NCI-H526 (cell line): ENCODE measurements at places on chromosomes 11 and 22.

GRCh38 chr22:36027935-36028645 is 534 bp downstream of the RBFOX2 start:
- peak; percentile 75 for DNase-seq

GRCh38 chr22:38959590-38959989 is 2.2 kb downstream of the APOBEC3A start:
- DNase-seq: no peak

- DNase-seq: no peak
These were observed 941.8 kb downstream of the BRD1 start for GRCh38 chr22:48885919-48886305.

GRCh38 chr11:17763703-17764102 is 29.1 kb downstream of the KCNC1 start:
- DNase-seq: no peak

DNA sequence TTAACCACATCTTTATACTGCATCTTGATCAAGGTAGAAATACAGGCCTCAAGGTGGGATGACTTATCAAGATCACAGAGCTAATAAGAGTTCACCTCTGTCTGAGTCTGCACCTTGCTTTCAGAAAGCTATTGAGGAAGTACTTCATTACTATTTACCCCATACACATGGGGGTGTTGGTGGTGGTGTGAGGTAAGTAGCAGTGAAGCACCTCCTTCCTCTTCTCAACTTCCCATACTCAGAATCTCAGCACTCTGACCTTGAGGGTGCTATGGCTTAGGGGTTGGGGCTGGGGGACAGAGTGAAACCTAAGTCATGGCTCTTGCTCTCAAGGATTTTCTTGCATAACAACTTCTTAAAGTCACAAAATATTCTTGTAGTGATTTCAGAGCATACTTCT is 56.9 kb downstream of the ME3 start:
- DNase-seq: no peak

DNA sequence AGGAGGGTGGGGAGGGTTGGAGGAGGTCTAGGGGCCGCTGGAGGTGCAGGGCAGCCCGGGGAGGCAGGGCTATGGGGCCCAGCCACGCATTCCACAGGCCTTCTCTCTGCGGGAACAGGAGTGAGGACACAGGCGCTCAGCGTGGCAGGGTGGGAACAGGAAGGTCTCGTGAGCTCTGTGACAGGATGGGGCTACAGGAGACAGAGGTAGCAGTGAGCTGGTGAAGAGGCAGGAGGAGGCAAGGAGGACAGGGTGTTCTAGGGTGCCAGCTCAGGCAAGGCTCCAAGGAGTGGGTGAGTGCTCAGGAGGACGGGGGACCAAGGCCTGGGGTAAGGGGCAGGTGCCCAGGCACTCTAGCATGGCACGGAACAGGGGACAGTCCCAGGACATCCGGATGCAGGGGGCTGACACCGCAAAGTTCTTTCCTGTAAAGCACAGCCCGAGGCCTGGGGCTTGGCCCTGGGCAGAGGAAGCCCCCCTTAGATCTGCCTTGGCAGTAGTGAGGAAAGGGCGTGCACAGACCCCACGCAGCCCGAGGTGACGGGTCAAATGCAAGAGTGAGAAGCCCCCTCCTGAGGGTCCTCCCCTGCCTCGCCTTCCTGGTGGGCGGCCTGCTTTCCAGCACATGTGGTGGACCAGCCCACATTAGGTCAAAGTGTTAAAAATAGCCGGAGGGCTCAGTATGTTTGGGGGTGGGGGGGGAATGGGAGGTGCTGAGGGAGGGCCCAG is 4.7 kb upstream of the NEAT1 start:
- DNase-seq: peak; percentile 46

GRCh38 chr11:17405232-17406005 is 17.0 kb upstream of the KCNJ11 start:
- no peak for DNase-seq

DNA sequence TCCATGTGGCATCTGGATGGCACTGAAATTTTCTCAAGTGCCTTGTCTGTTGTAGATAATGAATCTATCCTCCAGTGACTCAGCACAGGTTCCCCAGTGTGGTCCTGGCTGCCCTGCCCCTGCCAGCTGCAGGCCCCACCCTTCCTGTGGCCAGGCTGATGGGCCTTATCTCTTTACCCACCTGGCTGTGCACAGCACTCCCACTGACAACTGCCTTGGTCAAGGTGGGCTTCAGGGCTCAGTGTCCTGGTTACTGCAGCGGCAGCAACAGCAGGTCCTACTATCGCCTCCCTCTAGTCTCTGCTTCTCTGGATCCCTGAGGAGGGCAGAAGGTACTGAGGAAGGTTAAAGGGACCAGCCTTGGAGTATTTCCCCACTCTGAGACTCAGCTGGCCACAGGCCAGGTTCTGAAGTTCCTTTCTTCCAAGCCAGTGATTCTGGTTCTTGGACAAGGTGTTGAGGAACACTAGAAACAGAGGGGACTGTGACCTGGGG is 3.1 kb downstream of the HMBS start:
- no peak for DNase-seq

GRCh38 chr11:111540114-111540936 is at the start of gene LAYN:
Gene LAYN (plus strand): TSS chr11:111540720. CDS start chr11:111540844, 124 bp downstream.
- no peak for DNase-seq

DNA sequence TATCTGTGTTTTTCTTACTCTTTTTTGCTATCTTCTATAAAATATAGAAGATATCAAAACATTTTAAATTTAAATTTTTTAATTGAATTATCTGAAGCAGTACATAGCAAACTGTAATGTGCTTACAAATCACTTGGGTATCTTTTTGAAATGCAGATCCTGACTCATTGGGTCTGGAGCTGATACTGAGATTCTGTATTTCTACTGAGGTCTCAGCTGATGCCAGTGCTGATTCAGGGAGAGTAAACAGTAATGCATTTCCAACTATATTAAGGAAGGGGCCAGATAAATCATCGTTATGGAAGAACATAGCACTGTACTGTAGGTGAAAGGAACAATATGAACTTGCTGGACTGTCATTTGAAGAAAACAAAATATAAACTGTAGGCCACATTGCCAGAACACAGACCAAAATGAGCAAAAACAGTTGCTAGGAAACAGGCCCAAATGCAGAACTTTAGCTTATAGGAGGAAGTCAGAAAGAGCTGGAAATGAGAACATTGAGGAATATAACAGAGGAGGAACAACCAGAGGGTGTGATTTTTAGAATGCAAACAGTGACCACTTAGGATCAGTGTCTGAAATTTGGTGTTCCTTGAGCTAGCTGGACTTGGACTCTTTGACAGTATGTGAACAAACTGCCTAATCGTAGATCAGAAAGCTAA is 3.3 kb downstream of the ARL14EP start:
- DNase-seq: no peak

DNA sequence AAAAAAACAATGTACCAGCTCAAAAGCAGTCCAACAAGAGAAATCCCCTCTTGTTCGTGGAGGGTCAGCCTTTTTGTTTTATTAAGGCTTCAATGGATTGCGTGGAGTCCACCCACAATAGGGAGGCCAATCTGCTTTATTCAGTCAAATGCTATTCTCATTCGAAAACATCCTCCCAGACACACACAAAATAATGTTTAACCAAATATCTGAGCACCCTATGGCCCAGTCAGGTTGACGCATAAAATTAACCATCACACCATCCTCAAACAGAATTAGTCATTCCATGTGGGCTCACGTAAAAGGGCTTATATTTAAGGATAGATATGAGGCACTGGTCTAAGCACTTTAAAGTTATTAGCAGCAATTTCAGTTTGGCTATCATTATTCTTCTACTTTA is 58.9 kb upstream of the DEUP1 start:
- no peak for DNase-seq

DNA sequence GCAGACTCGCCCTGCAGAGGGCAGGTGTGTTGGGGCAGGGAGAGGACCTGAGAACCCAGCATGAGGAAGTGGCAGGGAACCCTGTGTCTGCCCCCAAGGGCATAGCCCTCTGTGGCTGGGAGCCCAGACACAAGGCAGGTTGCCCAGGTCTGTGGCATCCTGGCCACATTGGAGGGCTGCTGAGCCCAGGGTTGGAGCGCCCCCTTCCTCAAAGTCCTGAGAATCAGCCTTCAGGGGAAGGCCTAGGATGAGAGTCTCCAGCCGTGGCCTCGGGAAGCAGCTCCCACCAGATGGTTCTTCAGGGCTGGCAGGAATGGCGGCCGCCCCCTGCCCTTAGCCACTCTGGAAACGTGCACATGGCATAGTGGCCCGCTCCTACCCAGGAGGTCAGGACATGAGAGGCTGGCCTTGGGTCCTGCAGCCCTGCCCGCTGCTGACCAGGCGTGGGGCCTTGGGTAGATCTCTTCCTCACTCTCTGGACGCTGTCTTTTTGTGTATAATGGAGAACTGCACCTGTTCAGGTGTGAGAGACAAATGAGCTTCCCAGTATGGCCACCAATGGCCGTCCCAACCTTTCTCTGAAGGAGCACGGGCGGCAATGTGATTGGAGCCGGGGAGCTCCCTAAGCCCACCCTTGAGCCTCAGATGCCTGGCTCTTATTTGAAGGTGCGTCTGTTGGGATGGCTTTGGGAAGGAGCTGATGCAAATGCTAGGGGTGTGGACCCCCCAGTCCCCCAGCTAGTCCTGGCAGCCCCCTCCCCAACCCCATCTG is 4.6 kb upstream of the CDC42BPG start:
- peak; percentile 57 for DNase-seq

DNA sequence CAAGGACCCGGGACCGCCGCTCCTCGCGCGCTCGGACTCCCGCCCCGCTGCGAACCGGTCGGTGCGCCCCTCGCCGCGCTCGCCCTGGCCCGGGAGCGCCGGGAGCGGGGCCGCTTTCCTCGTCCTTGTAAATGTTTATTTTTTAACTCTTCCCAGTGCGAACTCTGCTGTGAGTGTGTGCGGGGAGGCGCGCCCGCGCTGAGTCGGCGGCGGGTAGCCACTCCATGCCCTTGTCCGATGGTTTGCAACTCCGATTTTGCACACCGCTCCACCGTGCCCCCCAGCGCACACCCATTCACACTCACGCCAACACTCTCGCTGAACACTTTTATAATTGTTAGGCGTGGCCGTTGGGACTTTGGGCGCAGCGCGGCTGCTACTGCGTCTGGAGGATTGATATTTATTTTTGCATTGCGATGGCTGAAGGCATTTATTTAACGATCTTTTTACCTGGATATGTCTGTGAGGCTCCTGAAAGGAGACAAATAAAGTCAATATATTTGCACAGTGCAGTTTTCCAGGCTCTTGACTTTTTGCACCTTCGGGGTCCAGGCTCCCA is 1.0 kb downstream of the C11orf96 start:
- peak; percentile 40 for DNase-seq

DNA sequence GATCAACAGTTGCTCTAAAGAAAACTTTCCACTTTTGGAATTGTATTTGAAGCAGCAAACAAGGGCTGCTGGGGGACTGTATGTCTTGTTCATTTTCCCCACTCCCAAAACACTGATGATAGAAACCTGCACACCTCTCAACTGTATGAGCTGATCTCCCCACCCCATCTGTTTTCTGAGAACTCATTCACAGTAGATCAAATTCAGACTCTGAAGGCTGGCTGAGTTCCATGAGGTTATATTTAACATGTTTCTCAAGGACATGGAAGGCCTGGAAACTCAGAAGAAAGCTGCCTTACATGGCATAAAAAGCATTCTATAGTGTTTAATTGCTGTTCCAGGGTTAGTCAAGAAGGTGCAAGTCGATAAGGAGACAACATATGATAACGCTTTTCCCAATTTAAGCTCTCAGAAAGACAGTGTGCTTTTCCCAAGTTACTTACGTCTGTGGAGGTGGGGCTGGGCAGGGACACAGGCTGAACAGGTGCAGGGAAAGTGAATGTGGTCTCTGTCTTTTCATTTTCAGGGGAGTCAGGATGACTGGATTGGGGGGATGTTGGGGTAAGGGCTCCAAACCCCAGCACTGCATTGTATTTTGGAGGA is 23.0 kb downstream of the LARGE2 start:
- DNase-seq: no peak

GRCh38 chr22:47586038-47586437 is 823.6 kb downstream of the TBC1D22A start:
- no peak for DNase-seq

DNA sequence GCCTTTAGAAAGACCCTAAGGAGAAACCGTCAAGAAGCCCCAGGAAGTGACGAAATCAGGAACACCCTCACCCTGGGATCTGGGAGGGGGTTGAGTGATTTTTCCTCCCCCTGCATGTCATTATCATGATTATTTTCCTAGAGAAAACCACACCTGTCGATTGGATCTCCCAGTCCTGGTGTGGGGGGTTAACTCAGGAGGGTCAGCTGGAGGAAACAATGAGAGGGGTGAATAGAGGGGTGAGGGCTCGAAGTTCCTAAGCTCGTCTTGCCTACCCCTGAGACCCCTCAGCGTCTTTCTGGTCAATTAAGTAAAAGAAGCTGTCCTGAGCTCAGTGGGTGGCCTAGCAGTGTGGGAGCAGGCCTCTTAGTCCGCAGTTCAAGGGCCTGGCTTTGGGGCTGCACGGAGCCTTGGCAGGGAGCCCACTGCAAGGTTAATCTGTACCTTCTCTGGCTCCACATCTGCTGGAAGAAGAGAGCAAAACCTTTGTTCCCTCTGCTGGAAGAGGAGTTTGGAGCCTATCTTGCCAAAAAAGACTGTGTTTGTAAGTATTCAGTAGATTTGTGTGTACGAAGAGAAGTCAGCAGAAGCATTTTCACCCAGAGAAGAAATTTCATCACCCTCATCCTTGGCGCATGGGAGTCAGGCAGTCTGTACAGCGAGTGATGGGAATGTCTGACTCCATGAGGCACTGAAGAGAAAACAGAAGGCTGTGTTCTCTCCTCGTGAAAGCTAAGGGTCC is 34.2 kb upstream of the FTH1 start:
- DNase-seq: no peak

GRCh38 chr11:81004576-81004975 is 1563.7 kb upstream of the TENM4 start:
- DNase-seq: no peak

GRCh38 chr11:124844664-124845079 is 20.6 kb upstream of the ROBO3 start:
- DNase-seq: no peak

DNA sequence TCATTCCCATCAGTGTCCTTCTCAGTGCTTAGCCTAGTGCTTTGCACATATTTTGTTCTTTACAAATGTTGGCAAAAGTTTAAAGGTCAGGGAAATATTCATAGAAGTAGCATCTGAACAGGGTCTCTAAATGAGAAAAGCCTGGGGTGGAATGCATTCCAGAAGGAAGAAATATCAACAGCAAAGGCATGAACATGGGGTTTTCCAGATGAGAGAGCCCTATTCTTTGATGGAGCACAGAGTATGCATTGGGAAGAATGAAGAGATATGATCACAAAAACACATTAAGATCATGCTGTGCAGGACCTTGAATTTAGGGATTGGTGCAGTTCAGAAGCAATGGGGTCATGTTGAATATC is 140.2 kb downstream of the SNX19 start:
- DNase-seq: no peak
